ENCODE measurements at places on chromosomes 11 and 22.

- DNase-seq: no peak
Measured at GRCh38 chr22:24973872-24974271, 21.4 kb downstream of the KIAA1671 start.

GRCh38 chr22:44526779-44527126, 28.7 kb upstream of the RTL6 start:
- peak; percentile 24 for DNase-seq

DNA sequence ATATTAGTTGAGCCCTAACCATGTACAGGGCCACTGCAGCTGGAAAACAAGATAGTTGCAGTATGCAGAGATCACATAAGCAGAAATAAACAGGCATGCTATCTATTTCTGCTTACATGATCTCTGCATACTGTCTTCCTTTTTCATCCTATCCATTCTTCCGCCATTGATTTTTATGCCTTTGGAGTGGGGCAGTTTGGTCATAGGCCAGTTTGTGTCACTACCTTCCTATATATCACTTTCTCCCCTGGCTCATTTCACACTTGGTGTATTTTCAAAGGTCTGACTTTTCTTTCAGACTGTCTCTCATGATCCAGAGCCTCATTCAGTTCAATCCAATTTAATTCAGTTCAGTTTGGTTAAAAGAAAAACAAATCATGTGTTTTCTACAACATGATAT, 829.6 kb downstream of the KCNA4 start:
- DNase-seq: no peak

- peak; percentile 37 for DNase-seq
Measured at GRCh38 chr11:2685566-2686359, 14.0 kb downstream of the KCNQ1OT1 start.

GRCh38 chr11:71255800-71256479, 3.6 kb upstream of the SHANK2 start:
- DNase-seq: no peak

DNA sequence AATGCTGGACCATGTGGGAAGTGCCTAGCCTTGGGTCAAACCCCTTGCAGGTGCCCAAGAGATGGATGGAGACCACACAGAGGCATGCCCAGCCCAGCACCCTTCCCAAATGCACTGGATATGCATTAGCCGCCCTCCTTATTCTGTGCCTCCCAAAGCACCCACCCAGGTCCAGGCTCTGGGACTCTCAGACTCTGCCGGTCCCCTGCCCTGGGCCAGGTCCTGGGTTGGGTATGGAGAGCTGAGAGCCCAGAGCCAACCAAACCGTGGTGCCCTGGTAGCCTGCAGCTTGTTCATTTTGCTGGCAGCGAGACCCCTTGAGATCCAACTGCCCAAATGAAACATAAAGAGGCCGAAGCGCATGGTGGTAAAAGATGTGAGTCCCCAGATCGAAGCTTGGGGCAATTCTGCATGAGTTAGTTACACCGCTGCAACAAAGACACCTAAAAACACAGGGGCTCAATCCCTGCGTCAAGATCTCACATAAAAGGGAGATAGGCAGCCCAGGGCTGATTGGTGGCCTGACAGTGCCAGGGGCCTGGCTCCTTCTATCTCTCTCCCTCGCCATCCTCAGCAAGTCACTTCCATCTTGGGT, 61.5 kb downstream of the MYEOV start:
- DNase-seq: peak; percentile 62

GRCh38 chr11:20672575-20672974, 3.2 kb downstream of the NELL1 start:
- no peak for DNase-seq

GRCh38 chr11:120305286-120305685, 19.8 kb upstream of the TLCD5 start:
- DNase-seq: no peak

- DNase-seq: no peak
Measured at GRCh38 chr11:82750643-82751139, 17.0 kb upstream of the FAM181B start.

- DNase-seq: no peak
Measured at GRCh38 chr11:79973721-79974617, 533.1 kb upstream of the TENM4 start.

- DNase-seq: no peak
Measured at GRCh38 chr22:35352214-35353111, 28.4 kb upstream of the HMOX1 start.
